Astrocyte (in vitro differentiated cells and primary cell): ENCODE measurements at places on chromosomes 3 and 15. TPM values are rescaled to one million over a fixed set of nuclear protein-coding genes. Genes with fewer than 3 reads are reported as not detected.

DNA sequence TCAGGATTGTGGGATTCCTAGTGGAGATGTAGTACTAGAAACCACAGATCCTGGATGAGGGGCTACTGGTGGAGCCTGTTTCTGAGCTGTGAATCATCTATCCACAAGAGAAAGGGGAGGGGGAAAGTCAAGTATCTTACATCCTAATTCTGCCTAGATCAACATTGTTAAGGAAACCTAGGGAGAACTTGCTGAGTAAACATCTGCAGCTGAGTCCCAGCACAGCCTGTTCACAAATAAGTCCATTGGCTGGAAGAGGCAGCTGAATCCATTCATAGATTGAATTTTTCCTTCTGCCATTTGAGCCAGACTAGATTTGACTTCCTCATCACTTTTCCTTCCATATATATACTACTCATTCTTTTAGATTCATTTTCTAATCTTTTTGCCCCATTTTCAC lies 460.5 kb downstream of the TUSC7 start:
- DNase-seq: no peak

- DNase-seq: peak; percentile 2
Observed at GRCh38 chr3:82643948-82644347, 882.5 kb upstream of the GBE1 start.

DNA sequence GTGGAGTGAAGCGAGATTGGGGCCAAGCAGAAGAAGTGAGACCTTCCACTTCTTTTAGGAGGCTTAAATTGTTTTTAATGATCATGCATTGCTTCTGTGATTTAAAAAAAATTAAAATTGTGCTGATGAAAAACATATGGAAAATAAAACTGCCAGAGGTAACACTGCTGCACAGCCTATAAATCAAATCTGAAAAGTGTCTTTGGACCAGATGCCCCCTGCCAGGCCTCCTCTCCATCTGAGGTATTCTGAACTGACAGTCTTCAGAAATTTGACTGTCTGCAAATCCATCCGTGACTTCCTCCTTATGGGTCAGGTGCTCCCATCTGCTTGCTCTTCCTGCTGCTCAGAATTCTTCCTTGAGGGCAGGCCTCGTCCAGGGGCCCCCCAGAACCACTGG lies 108.5 kb upstream of the NR2E3 start:
- no peak for DNase-seq

Gene C2CD4A
- not detected in 2 replicates for total RNA-seq

- peak; percentile 78 for DNase-seq
Observed at GRCh38 chr3:55091381-55092225, 163.7 kb upstream of the LRTM1 start.

GRCh38 chr3:158762701-158763100 lies 30.4 kb upstream of the RARRES1 start:
- DNase-seq: no peak

- DNase-seq: no peak
Observed at GRCh38 chr3:49019941-49020329, 1.6 kb upstream of the DALRD3 start.

Gene TTLL13
- 0.14 TPM in 1 of 2 replicates, not detected in the other for total RNA-seq

Gene LTF
- total RNA-seq: not detected in 2 replicates

DNA sequence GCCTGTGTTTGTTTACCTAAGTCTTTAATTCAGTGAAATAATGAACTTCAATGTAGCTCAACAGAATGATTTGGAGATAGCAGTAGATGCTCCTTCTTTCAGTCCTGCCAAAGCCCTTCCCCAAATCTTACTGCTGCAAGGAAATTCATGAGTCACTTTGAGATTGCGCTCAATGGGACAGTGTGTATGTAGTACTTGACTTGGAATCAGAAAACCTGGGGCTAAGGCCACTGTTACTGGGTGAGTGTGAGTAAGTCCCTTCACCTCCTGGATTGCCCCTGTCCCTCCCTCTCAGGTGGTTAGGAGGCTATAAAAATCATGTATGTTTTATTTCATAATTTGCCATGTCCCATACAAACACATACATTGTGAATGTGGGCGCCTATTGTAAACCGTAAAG lies 29.9 kb downstream of the ATP13A5 start:
- no peak for DNase-seq

DNA sequence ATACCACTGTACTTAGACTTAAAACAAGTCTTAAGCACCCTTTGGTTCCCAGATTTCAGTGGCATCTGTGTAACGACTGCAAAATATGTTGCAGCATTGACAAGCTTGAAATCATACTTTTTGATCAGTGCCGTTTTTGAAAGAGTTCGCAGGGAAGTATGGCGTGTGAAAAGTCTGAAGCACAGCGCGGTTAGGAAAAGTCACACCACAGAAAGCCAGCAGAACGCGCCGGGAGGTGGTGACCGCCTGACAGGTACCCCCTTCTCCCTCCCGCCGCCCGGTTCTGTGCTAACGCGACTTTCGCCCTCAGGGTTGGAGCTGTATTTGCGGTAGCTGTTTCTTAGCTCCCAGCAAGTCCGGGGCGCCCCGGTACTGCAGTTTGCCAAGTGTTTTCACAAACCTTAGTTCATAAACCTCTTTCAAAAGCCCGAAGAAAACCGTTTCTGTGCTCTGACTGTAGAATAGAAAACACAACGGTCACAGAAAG lies 481 bp upstream of the CRYBG3 start:
- DNase-seq: peak; percentile 41

- no peak for DNase-seq
Observed at GRCh38 chr15:45146405-45146804, 16.6 kb downstream of the DUOX1 start.

Gene DUOX1
- 0.07 and 0.26 TPM in 2 replicates for total RNA-seq

DNA sequence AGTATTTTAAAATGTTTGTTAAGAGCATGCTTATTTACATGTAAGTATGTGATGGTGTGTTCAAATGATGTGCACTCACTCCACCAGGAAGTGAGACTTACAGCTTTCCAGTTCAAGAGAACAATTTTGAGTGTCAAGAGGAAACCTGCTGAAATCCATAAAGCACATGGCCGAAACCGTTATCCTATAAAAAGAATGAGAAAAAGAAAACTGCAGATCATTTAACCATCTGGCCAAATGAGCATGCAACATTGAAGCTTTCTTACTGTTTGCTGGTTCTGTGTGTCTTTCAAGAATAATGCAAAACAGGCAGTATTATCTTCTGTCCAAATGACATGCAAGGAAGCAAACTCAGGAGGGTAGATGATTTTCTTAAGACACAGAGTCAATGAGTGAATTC lies 26.3 kb downstream of the GABRR3 start:
- no peak for DNase-seq

DNA sequence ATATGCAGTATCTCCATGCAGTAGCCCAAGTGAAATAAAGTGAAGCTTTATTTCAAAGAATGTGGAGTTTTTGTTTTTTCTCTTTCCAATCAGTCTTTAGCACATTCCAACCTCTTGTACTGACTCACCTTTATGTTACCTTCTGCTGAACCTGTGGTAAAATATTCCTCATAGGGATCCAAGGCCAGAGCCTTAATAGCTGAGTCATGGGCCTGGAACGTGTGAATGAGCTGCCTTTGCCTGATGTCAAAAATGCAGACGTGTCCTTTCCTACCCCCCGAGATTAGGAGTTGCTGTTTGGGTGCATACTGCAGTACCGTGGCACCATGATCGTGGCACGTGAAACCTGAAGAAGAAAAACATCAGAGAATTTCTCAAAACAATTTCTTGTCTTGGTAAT lies 108.5 kb downstream of the GLDN start:
- peak; percentile 61 for DNase-seq

Gene ABCF3
- total RNA-seq: 61.1 and 70.9 TPM in 2 replicates

Gene KLHL40
- total RNA-seq: not detected in 2 replicates

DNA sequence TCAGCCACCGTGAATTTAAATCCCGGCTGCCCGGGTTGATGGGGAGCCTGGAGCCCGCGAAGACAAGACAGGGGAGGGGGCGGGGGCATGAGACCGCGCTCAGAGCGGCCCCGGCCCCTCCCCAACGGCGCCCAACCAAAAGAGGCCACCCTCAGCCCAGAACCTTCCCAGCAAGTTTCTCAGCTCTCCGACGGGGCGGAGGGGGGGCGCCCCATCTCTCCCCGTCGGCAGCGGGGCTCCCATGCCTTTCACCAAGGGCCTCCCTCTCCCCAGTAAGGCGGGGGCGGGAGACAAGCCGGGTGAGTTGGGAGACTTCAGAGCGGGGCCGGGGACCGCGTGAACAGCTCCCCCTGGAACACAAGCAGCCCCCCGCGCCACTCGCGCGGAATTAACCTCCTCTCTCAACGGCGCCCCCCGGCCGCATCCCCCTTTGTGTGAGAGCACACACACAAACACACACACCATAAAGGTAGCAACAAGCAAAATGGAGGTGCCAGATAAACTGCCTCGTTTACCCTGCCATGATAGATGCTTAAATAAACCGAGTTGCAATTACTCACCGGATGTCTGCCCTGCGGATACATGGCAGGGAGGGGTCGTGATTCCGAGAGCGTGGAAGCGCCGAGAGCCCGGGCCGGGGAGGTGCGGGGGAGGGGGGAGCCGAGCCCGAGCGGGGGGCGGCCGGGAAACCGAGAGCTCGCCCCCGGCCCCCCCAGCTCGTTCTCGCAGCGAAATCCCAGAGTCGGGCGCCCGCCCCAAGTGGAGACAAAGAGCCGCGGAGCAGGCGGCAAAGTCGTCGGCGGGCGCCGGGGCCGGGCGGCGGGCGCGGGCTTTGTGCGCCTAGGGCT lies 1.3 kb downstream of the TLE3 start:
- no peak for DNase-seq

DNA sequence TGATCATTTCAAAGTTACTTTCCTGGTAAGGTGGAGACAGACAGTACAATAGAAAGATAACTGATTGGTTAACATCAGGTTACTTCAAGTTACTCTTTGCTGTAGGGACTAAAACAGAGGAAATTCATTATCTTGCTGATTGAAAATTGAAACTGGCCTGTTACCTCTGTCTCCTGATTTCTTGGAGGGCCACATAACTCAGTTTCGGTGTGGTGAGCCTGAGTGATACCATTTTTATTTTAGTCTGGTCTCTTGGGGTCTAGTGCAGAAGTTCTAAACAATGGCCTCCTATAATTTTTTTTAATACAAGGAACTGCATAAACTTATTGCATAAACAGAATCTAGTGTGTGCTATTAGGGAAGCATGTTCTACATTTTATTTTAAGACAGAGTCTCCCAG lies 1.2 kb upstream of the ICE2 start:
- no peak for DNase-seq

- peak; percentile 34 for DNase-seq
Observed at GRCh38 chr15:75042730-75043508, 19.5 kb downstream of the PPCDC start.

GRCh38 chr3:42195879-42196330 lies 70.1 kb downstream of the CCK start:
- no peak for DNase-seq

DNA sequence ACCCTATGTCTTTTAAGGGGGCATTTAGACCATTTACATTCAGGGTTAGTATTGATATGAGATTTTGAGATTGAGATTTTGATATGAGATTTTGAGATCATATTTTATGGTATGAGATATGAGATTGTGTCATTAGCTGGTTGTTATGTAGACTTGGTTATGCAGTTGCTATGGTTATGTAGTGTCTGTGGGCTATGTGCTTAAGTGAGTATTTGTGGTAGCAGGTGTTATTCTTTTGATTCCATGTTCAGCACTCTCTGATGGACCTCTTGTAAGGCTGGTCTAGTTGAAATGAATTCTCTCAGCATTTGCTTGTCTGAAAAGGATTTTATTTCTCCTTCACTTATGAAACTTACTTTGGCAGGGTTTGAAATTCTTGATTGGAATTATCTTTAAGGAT lies 225.4 kb downstream of the SATB1 start:
- no peak for DNase-seq

- no peak for DNase-seq
Observed at GRCh38 chr3:40690749-40691451, 166.1 kb downstream of the ZNF621 start.

- DNase-seq: peak; percentile 12
Observed at GRCh38 chr3:32467333-32468070, 35.1 kb downstream of the CMTM6 start.

Gene CCR9
- total RNA-seq: not detected in 2 replicates

DNA sequence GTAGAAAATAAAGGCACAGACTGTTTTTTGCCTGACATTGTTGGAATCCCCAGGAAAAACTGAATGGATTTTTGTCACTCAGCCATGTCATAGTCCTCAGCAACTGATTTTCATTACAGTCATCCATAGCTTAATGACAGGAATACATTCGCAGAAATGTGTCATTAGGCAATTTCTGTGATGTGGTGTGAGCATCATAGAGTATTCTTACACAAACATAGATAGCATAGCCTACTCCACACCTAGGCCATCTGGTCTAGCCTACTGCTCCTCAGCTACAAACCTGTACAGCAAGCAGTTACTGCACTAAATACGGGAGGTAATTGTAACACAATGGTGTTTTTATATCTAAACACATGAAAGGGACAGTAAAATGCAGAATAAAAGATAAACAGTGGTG lies 34.4 kb upstream of the FBN1 start:
- DNase-seq: no peak

Gene CNTN4
- not detected in 2 replicates for total RNA-seq

Gene GOLGA8K
- 0.77 and 0.87 TPM in 2 replicates for total RNA-seq

- no peak for DNase-seq
Observed at GRCh38 chr15:81293728-81294515, 30.0 kb downstream of the STARD5 start.

Gene NDUFAF3
- total RNA-seq: 75.4 and 84.8 TPM in 2 replicates

Gene NPAP1
- total RNA-seq: not detected in 2 replicates

Gene SGO1
- 1.9 and 3.0 TPM in 2 replicates for total RNA-seq

- DNase-seq: peak; percentile 7
Observed at GRCh38 chr3:100436951-100437350, 35.6 kb downstream of the LNP1 start.

DNA sequence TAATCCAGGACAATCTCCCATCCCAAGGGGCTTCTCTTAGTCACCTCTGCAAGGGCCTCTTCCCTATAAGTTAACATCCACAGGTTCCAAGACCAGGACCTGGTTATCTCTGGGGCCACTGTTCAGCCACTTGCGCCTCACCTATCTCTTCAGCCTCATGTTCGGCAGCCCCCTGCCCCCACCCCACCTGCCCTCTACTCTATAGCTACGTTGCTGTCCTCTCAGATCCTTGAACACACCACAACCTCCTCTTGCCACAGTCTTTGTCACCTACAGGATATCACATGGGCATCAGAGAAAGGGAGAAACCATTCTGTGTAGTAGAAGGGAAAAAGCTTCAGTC lies 33.9 kb downstream of the SLC41A3 start:
- no peak for DNase-seq

DNA sequence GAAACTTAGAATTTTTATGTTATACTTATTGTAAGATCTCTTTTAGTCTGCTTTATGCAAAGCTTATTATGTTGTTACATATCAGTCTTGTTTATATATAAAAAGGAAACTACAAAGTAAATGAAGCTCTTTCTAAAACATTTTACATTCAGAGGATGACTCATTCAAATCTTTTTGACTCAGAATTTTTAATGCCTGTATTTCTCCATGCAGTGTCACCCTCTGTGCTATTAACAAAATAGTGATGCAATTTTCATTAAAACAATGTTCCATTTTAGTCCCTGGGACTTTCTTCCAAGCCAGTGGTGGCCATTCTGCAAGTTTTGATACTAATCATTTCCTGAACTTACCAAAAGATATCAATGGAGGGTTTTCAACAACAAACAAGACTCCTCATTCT lies 216.1 kb downstream of the NAALADL2 start:
- DNase-seq: peak; percentile 13

Gene TSPAN3
- total RNA-seq: 223 and 245 TPM in 2 replicates
